ENCODE measurements at places on chromosomes 1 and 21. TPM values are rescaled to one million over a fixed set of nuclear protein-coding genes. Genes with fewer than 3 reads are reported as not detected.

CELF3 gene
- not detected for total RNA-seq

PROK1 gene
- total RNA-seq, result not detected

SPATA21 gene
- not detected for total RNA-seq

BRDT gene
- total RNA-seq, result not detected

DNA sequence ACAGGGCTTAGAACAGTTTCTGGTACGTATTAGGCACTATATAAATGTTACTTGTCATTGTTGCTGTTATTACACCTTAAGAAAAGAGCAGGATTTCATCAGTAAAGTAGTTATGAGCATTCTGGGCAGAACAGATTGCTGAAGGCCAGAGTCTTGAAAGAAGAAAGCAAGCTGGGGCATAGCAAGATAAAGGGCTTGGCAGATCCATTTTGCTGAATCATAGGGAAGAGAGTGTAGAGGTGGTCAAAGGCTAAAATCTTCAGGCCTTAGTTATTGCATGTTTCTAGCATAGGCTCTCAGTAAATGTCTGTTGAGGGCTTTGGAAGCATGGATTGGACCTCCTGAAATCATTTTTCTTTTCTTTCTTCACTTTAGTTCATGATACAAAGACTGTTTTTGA lies 67.5 kb downstream of the PLA2G4A start:
- H3K4me3 ChIP-seq, result no peak overlapping the region
- H3K27ac ChIP-seq, result no peak overlapping the region
- no peak for DNase-seq
- H3K36me3 ChIP-seq, result no peaks in the 10 kb centered on the region
- H3K27me3 ChIP-seq, result no peaks in the 10 kb centered on the region

- H3K36me3 ChIP-seq, result no peaks in the 10 kb centered on the region
- H3K4me3 ChIP-seq, result no peak overlapping the region
- no peaks in the 10 kb centered on the region for H3K4me1 ChIP-seq
- DNase-seq, result no peak
- no peaks in the 10 kb centered on the region for H3K27me3 ChIP-seq
These were observed 250.1 kb downstream of the HMCN1 start for GRCh38 chr1:185984113-185984836.

GRCh38 chr21:37665230-37666024 lies 250.8 kb downstream of the KCNJ6 start:
- H3K4me3 ChIP-seq, result no peak overlapping the region
- H3K27ac ChIP-seq, result no peak overlapping the region
- no peak for DNase-seq
- H3K36me3 ChIP-seq, result no peaks in the 10 kb centered on the region

DNA sequence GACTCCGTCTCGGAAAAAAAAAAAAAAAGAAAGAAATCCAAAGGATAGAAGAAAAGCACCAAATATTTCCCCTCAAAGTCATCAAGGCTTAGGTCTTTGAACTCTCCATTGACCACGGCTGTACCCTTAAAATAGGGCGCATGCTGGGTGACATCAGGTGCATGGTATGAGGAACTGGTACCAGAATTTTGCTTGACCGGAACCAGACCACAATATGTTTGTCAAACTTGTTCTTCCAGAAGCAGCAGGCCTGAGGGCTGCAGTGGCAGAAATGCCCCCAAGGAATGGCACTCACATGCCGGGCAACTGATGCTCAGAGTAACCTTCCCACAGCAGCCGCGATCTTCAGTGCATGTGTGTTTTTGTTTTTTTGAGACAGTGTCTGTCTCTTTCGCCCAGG lies 21.0 kb downstream of the RCC1 start:
- H3K4me3 ChIP-seq, result no peak overlapping the region
- no peaks in the 10 kb centered on the region for H3K27me3 ChIP-seq
- no peak overlapping the region for H3K27ac ChIP-seq
- no peak for DNase-seq
- peaks cover 5% of the 10 kb centered on the region for H3K36me3 ChIP-seq

DNA sequence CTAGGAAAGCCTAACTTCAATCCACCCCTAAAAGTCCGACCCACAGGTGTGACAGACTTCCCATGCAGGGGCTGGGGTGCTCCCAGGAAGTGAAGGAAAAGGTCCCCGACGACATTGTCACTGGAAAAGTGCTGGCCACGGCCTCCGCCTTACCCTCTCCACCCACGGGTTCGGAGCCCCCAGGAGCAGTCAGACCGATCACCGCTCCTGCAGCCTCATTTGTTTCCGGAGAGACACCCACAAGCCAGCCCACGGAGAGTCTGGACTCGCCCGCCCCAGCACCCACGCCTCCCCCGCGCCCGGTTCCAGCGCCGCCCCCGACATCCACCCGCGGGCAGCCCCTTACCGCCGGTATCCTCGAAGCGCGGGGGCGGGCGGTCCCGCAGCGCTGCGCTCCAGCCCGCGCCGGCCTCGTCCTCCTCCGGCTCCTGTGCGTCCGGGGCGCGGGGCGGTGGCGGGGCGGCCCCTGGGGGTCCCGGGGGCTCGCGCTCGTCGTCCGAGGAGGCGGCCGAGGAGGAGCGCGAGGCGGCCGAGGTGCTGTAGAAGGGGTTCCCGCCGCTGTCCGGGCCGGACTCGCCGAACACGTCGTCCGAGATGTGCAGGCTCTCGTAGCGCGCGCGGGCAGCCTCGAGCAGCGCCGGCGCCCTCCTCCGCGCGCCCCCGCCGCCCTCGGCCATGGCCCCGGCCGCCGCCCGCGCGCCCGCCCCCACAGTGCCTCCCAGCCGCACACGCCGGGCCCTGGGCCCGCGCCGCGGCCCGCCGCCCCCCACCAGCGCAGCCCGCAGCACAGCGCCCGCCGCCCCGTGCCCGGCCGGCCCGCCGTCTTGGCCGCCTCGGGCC lies 660 bp downstream of the PGBD5 start:
- no peak for DNase-seq
- H3K4me1 ChIP-seq, result peaks cover 11% of the 10 kb centered on the region
- H3K4me3 ChIP-seq, result no peak overlapping the region
- peaks cover 61% of the 10 kb centered on the region for H3K27me3 ChIP-seq

- H3K4me1 ChIP-seq, result peaks cover 2% of the 10 kb centered on the region
- H3K4me3 ChIP-seq, result no peak overlapping the region
These were observed 118.3 kb upstream of the ATP1A1 start for GRCh38 chr1:116254776-116255175.

DNA sequence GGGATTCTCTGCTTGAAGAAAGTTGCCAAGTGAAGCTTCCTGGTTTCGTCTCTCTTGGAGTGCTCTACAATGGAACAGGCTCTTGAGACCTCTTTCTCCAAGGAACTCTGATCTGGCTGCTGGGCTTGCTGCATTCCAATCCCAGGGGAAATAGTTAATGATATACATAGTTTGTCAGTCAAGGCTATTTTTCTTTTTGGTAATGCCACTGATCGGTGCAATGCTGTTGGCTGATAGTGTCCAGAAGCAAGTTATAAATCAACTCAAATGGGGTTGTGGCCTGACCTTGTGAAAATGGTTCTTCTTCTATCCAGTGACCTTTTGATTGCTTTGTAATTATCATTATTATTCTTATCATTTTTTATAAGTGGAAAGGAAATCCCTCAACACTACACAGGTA lies 48.4 kb upstream of the TNFSF18 start:
- H3K4me1 ChIP-seq, result no peaks in the 10 kb centered on the region
- H3K36me3 ChIP-seq, result no peaks in the 10 kb centered on the region
- no peak overlapping the region for H3K27ac ChIP-seq
- DNase-seq, result no peak

DNA sequence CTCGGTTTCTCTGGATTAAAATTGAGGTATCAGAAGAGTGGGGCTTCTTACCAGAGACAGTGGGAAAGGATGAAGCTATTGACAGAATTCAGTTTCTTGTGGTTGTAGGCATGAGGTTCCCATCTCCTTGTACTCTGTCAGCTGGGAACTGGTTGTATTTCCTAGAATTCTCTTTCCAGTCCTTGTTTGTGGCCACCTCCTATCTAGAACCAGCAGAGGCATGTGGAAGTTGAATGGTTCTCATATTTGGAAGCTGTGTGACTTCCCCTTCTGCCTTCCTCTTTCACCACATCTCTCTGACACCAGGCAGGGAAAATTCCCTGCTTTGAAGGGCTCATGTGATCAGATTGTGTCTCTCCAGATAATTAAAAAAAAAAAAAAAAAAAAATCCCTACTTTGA lies 457.7 kb upstream of the ADAMTS5 start:
- H3K27me3 ChIP-seq, result no peaks in the 10 kb centered on the region
- no peaks in the 10 kb centered on the region for H3K4me1 ChIP-seq
- no peak for DNase-seq
- H3K36me3 ChIP-seq, result no peaks in the 10 kb centered on the region

DNA sequence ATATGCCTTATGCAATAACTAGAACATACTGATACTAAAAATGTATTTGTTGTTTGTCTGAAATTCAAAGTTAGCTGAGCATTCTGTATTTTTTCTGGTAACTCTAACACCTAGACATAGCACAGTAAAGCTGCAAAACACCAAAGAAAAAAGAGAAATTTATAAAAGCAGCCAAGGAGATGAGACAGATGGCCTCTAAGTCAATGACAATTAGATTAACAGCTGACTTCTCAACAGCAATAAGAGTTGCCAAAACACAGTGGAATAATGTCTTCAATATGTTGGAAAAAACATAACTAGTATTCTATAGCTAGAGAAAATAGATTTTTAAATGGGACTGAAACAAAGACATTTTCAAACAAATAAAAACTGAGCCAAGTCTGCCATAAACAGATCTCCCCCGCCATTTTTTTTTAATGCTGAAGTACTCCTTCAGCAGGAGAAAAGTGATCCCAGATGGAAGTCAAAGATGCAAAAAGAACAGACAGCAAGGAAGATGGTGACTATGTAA lies 81.3 kb downstream of the SYF2 start:
- no peaks in the 10 kb centered on the region for H3K27me3 ChIP-seq
- H3K4me3 ChIP-seq, result no peak overlapping the region
- no peak overlapping the region for H3K27ac ChIP-seq
- no peaks in the 10 kb centered on the region for H3K36me3 ChIP-seq
- no peak for DNase-seq
- H3K4me1 ChIP-seq, result no peaks in the 10 kb centered on the region

GRCh38 chr1:117501281-117501680 lies 104.6 kb upstream of the TENT5C start:
- peaks cover 38% of the 10 kb centered on the region for H3K36me3 ChIP-seq
- no peaks in the 10 kb centered on the region for H3K27me3 ChIP-seq
- no peak overlapping the region for H3K4me3 ChIP-seq
- H3K4me1 ChIP-seq, result no peaks in the 10 kb centered on the region
- DNase-seq, result no peak

DNA sequence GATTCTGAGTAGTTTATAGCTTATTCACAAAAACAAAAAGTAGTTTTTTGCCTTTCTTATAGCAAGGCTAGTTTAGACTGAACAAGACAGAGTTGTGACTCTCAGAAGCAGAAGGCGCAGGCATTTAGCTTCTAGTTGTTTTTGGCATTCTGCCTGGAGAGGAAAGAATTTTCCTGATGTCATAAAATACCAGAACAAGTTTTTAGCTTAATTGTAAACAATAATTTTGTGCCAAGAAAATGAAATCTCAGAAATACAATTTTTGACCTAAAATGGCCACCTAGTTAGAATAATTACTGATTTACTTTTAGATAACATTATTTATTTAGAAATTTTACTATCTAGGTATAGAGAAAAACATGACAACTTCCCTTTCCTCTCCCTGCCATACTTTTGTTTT lies 1.0 kb downstream of the DNAJB4 start:
- no peaks in the 10 kb centered on the region for H3K27me3 ChIP-seq
- no peaks in the 10 kb centered on the region for H3K36me3 ChIP-seq
- no peak for DNase-seq
- H3K27ac ChIP-seq, result no peak overlapping the region
- peak overlapping the region; percentile 71 for H3K4me3 ChIP-seq

DNA sequence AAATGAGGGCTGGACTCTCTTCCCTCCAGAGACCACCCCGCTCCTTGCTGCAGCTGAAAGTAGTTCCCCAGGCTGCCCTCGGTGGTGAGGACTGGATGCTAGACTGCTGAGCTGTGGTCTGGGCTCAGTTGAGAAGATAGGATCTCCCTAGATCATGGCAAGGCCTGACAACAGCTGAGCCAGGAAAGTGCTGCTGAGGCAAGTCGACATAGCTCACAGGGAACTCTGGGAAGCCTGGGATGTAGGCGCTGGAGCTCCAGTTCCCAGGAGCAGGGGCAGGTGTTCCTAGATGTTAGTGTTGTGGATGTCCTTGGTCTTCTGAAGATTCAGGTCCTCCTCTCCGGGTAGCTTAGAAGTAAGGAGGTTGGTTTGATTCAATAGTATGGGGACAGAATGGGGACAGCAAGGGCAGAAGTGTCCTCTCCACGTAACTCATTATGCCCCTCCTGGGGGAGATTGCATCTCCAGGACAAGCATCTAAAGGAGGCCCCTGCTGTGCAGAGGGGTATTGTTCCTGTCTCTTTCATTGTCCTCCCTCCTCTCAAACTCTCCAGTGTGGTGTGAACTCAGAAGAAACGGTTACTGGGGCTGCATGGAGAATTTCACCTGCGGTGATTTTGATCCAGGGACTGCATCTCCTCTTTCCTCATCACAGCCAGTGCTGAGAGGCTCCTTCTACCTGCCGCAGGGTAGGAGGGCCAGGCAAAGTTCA lies 3.7 kb downstream of the CYB561D1 start:
- DNase-seq, result no peak
- H3K36me3 ChIP-seq, result peaks cover 51% of the 10 kb centered on the region
- H3K4me3 ChIP-seq, result no peak overlapping the region
- H3K4me1 ChIP-seq, result peaks cover 93% of the 10 kb centered on the region

GRCh38 chr1:198669023-198669698 lies 30.3 kb downstream of the PTPRC start:
- peaks cover 83% of the 10 kb centered on the region for H3K36me3 ChIP-seq
- peak overlapping the region; percentile 61 for H3K27ac ChIP-seq
- peaks cover 52% of the 10 kb centered on the region for H3K4me1 ChIP-seq
- H3K27me3 ChIP-seq, result no peaks in the 10 kb centered on the region
- no peak overlapping the region for H3K4me3 ChIP-seq
